Stomach (tissue), 19 donors: ENCODE measurements at places on chromosomes 6 and 20. TPM values are rescaled to one million over a fixed set of nuclear protein-coding genes. Genes with fewer than 3 reads are reported as not detected.

DNA sequence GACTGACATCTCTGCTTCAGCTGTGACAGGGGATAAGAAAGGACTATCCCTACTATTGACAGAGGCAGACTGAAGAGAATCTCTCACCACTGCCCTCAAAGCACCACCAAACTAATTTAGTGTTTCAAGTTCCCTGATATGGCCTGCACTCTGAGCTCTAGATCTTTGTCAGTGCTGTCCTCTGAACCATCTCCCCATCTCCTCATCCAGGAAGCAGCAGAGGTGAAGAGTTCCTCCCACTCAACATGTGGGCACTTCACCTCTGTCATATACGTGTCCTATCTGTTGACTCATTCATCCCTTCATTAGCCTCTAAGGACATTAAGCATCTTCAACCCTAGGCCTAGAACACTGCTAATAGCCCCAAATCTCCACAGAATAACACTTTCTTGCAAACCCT, 14.1 kb downstream of the FAM210B start:
- H3K27ac ChIP-seq: no peak overlapping the region
- peaks cover 26% of the 10 kb centered on the region for H3K36me3 ChIP-seq
- H3K4me3 ChIP-seq: no peak overlapping the region

GABRR2 gene
- total RNA-seq: not detected

PHACTR1 gene
- 12.3 TPM for total RNA-seq

GRCh38 chr6:135813401-135813800, 38.1 kb upstream of the PDE7B start:
- no peaks in the 10 kb centered on the region for H3K4me1 ChIP-seq
- no peak overlapping the region for H3K4me3 ChIP-seq
- H3K27ac ChIP-seq: no peak overlapping the region

DNA sequence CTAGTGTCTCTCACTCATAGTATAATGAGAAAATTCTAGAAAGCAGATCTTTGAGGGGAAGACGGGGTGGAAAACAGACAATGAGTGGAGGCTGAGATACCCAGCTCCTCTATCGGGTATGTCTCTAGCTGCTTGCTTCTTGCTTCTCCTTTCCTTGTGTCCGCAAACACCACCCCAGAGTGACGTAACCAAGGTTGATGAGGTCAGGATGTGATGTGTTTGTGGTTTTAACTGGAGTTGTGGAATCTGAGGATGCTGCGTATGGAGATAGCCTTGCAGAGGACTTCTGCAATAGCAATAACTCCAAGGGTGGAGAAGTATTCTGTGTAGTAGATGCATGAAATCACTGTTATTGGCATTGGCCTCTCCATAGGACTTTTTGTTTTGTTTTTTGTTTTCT, 132.7 kb upstream of the IFNGR1 start:
- no peaks in the 10 kb centered on the region for H3K27me3 ChIP-seq
- H3K27ac ChIP-seq: no peak overlapping the region
- H3K4me3 ChIP-seq: no peak overlapping the region
- H3K4me1 ChIP-seq: peaks cover 4% of the 10 kb centered on the region
- no peak for DNase-seq
- H3K36me3 ChIP-seq: no peaks in the 10 kb centered on the region

MAN1A1 gene
- 53.0 TPM for total RNA-seq

DNA sequence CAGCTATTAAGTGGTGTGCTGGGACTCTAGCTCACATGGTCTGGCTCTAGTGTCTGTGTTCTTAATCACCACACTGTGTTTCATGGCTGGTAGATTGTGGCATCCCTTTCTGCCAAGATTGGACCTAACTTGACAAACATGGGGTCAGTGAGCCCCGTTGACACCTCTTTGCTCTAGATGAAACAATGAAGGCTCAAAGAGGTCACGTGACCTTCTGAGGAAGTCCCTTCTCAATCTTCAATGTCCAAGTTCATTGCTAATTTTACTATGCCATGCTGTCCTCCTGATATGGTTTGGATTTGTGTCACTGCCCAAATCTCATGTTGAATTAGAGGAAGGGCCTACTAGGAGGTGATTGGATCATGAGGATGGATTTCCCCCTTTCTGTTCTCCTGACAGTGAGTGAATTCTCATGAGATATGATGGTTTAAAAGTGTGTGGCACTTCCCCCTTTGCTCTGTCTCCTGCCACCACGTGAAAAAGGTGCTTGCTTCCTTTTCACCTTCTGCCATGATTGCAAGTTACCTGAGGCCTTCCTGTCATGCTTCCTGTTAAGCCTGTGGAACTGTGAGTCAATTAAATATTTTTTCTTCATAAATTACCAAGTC, 177.8 kb upstream of the MYLIP start:
- DNase-seq: no peak
- no peaks in the 10 kb centered on the region for H3K27me3 ChIP-seq
- H3K27ac ChIP-seq: no peak overlapping the region
- H3K4me1 ChIP-seq: peaks cover 39% of the 10 kb centered on the region

DNA sequence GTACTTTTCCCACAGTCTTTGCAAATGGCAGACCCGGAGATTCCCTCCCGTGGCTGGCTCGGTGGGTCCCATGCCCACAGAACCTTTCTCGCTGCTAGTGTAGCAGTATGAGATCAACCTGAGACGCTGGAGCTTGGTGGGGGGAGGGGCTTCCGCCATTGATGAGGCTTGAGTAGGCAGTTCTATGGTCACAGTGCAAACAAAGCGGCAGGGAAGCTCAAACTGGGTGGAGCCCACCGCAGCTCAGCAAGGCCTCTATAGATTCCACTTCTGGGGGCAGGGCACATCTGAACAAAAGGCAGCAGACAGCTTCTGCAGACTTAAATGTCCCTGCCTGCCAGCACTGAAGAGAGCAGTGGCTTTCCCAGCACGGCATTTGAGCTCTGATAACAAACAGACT, 186.0 kb upstream of the KCNK16 start:
- no peaks in the 10 kb centered on the region for H3K4me1 ChIP-seq
- H3K27ac ChIP-seq: no peak overlapping the region
- no peaks in the 10 kb centered on the region for H3K27me3 ChIP-seq
- DNase-seq: no peak
- no peaks in the 10 kb centered on the region for H3K36me3 ChIP-seq

GTSF1L gene
- total RNA-seq: not detected

- H3K27ac ChIP-seq: no peak overlapping the region
- DNase-seq: no peak
- no peaks in the 10 kb centered on the region for H3K27me3 ChIP-seq
- no peak overlapping the region for H3K4me3 ChIP-seq
Observed at GRCh38 chr20:11315525-11315924, 602.2 kb upstream of the BTBD3 start.

DNA sequence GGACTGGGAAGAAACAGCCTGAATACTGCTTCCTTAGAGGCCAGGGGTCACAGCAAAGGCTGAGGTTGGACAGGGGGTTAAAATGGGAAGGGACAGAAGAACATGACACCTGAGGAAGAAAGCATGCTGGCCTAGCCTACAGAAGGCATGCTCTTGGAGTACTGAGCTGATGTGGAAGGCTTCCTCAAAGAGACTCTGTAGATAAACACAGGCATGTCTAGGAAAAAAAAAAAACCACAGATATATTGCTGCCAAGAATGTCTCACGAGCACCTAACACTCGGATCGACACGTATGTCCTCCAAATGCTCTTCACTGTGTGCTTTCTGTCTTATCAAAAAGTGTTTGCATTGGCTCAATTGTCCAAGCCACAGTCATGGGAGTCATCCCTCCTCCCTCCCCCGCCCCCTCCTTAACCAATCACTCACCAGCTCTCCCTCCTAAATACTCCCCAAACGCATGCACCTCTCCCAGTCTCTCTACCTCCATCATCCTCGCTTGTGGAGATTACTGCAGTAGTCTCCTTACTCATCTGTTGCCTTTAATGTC, 101.1 kb upstream of the LRFN2 start:
- no peaks in the 10 kb centered on the region for H3K4me1 ChIP-seq
- DNase-seq: no peak
- H3K36me3 ChIP-seq: no peaks in the 10 kb centered on the region
- H3K27ac ChIP-seq: no peak overlapping the region
- H3K4me3 ChIP-seq: no peak overlapping the region
- no peaks in the 10 kb centered on the region for H3K27me3 ChIP-seq

- no peaks in the 10 kb centered on the region for H3K4me1 ChIP-seq
- H3K27me3 ChIP-seq: peaks cover 8% of the 10 kb centered on the region
Observed at GRCh38 chr6:28531479-28532128, 5.9 kb downstream of the GPX5 start.

GRCh38 chr6:41098366-41098765, 25.6 kb downstream of the NFYA start:
- no peak for DNase-seq
- no peaks in the 10 kb centered on the region for H3K4me1 ChIP-seq
- no peak overlapping the region for H3K27ac ChIP-seq
- H3K27me3 ChIP-seq: no peaks in the 10 kb centered on the region
- H3K36me3 ChIP-seq: peaks cover 85% of the 10 kb centered on the region

DNA sequence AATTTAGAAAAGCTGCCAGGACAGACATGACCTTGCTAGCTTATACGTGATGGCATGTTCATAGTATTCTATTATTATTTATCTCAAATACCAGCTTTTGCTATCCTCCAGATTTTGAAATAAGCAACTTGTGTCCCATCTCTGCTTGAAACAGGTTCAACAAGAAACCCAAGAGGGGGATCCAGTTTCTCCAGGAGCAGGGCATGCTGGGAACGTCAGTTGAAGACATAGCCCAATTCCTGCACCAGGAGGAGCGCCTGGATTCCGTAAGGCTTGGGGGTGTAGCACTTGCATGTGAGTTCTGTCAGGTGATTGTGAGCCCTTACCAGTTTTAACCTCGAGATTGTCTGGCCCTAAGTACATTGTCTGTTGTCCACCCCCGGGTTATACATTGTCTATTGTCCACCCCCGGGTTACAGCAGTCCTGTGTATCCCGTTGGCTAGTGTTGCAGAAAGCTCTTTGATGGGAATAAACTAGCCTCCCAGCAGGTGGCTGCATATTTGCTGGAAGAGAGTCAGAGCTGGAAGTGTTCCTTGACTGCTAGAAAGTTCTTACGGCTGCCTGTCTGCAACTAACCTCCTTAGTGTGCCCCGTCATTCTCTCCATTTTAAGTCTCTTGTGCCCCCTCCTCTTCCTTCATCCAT, 61.4 kb upstream of the CSE1L start:
- H3K36me3 ChIP-seq: peaks cover 66% of the 10 kb centered on the region
- no peak for DNase-seq
- peaks cover 8% of the 10 kb centered on the region for H3K4me1 ChIP-seq
- H3K27me3 ChIP-seq: no peaks in the 10 kb centered on the region
- H3K27ac ChIP-seq: no peak overlapping the region

DNA sequence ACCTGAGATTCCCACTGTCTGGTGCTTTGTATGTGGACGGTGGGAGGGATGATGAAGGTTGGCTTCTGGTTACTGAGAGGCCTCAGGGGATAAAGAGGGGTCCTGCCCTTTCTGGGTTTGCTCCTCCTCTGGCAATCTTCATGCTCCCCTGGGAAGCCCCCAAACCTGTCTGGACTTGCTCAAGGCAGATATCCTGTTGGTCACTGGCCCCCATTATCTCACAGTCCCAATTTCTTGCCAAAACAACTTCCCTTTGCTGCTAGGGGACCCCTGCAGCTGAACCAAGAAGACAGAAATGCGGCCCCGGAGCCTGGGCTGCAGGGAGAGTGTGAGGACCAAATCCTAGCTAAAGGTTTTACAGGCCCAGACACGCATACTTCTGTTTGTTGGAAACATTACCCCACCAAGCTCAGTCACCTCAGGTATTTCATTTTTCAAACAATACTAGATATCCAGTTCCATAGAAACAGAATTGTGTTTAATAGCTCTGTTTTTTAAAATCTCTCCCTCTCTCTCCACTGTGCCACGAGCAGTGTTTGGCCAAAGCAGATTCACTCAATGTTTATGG, 63.4 kb upstream of the MRPS10 start:
- no peak overlapping the region for H3K4me3 ChIP-seq
- no peaks in the 10 kb centered on the region for H3K27me3 ChIP-seq
- H3K36me3 ChIP-seq: no peaks in the 10 kb centered on the region
- no peak for DNase-seq
- peaks cover 34% of the 10 kb centered on the region for H3K4me1 ChIP-seq

LTB gene
- not detected for total RNA-seq
